B cell (primary cell): ENCODE measurements at places on chromosomes 3 and 15. TPM values are rescaled to one million over a fixed set of nuclear protein-coding genes. Genes with fewer than 3 reads are reported as not detected.
A peak's percentile ranks its signal among the peaks of the same experiment; 100 is the strongest.

DNA sequence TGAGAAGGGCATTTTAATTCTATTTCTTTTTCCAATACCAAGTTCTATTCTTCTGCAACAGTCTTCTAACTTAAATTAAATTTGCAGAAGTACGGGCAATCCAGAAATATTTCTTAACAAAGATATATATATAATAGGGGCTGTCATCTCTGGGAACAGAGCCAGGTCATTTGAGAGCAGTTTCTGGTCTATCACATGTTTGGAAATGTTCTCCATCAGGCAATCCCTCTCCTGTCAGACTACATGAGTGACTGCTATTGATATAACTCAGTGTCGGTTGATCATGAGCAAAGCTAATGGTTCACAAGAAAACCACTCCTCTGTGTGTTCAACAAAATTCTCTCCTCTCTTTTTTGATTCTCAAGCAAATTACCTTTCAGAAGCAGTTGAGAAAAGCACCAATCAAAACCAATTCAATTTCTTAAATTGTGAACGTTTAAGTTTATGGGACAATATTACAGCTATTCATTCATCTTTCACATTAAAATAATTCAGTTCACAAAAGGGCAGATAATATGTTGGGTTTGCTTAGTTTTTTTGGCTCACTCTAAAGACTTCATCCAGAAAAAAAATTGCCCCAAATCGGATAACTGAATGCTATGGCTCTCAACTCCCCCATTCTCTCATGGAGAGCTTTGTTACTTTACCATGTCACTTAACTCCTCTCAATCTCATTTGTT is 152.9 kb upstream of the TGFBR2 start:
- H3K4me1 ChIP-seq = no peaks in the 10 kb centered on the region
- H3K4me3 ChIP-seq = no peak overlapping the region
- no peak for DNase-seq
- H3K27me3 ChIP-seq = no peaks in the 10 kb centered on the region
- no peaks in the 10 kb centered on the region for H3K36me3 ChIP-seq
- H3K27ac ChIP-seq = no peak overlapping the region

Gene SPSB4
- not detected in 2 replicates for total RNA-seq

- no peak for DNase-seq
- H3K27me3 ChIP-seq = no peaks in the 10 kb centered on the region
- no peak overlapping the region for H3K27ac ChIP-seq
- no peaks in the 10 kb centered on the region for H3K36me3 ChIP-seq
Measured at GRCh38 chr15:32833379-32833821, 115.6 kb downstream of the GREM1 start.

GRCh38 chr15:47366884-47367283 is 350.4 kb upstream of the SEMA6D start:
- no peaks in the 10 kb centered on the region for H3K27me3 ChIP-seq
- no peak overlapping the region for H3K27ac ChIP-seq
- DNase-seq = no peak
- no peaks in the 10 kb centered on the region for H3K4me1 ChIP-seq

DNA sequence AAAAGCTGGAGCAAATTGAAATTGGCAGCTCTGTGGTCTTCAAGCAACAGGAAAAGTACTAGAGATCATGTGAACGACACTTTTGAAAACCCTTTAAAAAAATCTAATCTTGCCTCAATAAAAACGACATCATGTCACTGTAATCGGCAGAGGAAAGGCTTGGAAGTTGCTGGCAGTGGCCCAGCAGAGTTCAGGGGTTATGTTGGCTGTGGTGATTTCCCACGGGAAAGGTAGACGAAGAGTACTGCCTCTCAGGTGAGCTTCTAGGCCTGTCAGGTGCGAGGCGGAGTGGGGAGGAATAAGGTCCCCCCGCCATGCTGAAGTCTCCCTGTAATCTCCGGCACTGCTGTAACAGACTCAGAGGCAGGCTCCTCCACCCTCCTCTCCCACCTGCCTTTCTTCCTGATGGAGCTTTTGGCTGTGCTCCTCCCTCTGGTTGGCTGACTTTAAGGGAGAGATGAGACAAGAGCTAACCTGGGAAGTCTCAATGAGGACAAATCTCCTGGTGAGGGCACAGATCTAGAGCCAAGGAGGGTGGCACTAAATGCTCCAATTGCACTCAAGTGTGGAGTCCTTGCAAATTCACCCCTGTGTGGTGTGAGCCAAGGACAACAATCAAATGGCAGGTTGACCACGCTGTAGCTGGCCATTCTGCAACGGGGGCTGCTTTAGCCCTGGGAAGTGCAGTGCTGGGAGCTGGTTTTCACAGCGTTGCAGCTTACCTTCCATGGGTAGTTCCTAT is 18.7 kb upstream of the HES1 start:
- H3K4me3 ChIP-seq = no peak overlapping the region
- no peak overlapping the region for H3K27ac ChIP-seq
- H3K4me1 ChIP-seq = peaks cover 28% of the 10 kb centered on the region
- no peak for DNase-seq

- H3K4me3 ChIP-seq = no peak overlapping the region
- H3K27ac ChIP-seq = no peak overlapping the region
- H3K4me1 ChIP-seq = no peaks in the 10 kb centered on the region
- H3K27me3 ChIP-seq = no peaks in the 10 kb centered on the region
Measured at GRCh38 chr3:18892047-18892446, 256.3 kb upstream of the KCNH8 start.

GRCh38 chr3:57652203-57652602 is 40.7 kb downstream of the DENND6A start:
- no peaks in the 10 kb centered on the region for H3K27me3 ChIP-seq
- H3K4me1 ChIP-seq = peaks cover 5% of the 10 kb centered on the region
- H3K27ac ChIP-seq = no peak overlapping the region
- H3K4me3 ChIP-seq = no peak overlapping the region
- peaks cover 23% of the 10 kb centered on the region for H3K36me3 ChIP-seq

GRCh38 chr15:76575274-76575673 is 238.7 kb downstream of the ISL2 start:
- H3K36me3 ChIP-seq = peaks cover 2% of the 10 kb centered on the region
- H3K27ac ChIP-seq = no peak overlapping the region
- peak; percentile 17 for DNase-seq
- no peak overlapping the region for H3K4me3 ChIP-seq

GRCh38 chr3:140285380-140285779 is 350.4 kb downstream of the CLSTN2 start:
- DNase-seq = no peak
- no peak overlapping the region for H3K27ac ChIP-seq
- no peak overlapping the region for H3K4me3 ChIP-seq
- H3K4me1 ChIP-seq = no peaks in the 10 kb centered on the region
- H3K27me3 ChIP-seq = no peaks in the 10 kb centered on the region

Gene CHST13
- total RNA-seq = not detected in 2 replicates

Gene IQCF5
- not detected in 2 replicates for total RNA-seq

GRCh38 chr3:30544812-30545211 is 61.6 kb upstream of the TGFBR2 start:
- no peaks in the 10 kb centered on the region for H3K27me3 ChIP-seq
- H3K27ac ChIP-seq = no peak overlapping the region
- H3K36me3 ChIP-seq = no peaks in the 10 kb centered on the region
- H3K4me3 ChIP-seq = no peak overlapping the region

Gene KATNBL1
- 54.8 and 57.8 TPM in 2 replicates for total RNA-seq
